ENCODE measurements at places on chromosomes 2 and 18. TPM values are rescaled to one million over a fixed set of nuclear protein-coding genes. Genes with fewer than 3 reads are reported as not detected.

GRCh38 chr2:192328297-192328696 lies 133.6 kb upstream of the TMEFF2 start:
- no peak for DNase-seq

- no peak for DNase-seq
These were observed 8.0 kb downstream of the AGFG1 start for GRCh38 chr2:227479865-227480475.

DNA sequence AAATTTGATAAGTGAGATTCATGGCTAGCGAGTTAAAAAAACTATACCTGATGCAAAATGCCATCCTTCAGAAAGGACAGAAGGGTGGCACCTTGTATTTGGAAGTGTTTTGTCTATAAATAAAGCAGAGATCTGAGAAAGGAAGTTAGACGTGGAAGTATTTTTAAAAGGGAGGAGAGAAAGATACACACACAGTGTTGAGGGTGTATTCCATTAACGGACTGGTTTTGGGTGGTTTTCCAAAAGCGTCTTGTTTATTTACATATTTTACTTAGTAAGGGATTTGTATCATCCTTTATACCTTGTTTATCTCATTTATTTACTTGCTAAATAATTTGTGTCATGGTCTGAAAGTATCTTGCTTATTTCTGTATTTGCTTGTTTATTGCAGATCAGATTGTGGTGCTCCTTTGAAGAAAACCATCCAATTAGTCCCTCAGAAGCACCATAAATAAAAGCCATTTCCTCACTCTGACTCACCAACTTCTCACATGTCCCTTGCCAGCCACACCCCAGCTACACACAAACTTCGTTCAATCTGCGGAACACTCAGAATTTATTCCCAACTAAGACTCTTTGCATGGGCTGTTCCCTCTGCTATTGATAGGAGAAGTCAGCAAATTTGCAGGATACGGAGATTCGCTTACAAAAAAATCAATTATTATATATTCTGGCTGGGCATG lies 90.8 kb downstream of the FAM124B start:
- DNase-seq: no peak

DNA sequence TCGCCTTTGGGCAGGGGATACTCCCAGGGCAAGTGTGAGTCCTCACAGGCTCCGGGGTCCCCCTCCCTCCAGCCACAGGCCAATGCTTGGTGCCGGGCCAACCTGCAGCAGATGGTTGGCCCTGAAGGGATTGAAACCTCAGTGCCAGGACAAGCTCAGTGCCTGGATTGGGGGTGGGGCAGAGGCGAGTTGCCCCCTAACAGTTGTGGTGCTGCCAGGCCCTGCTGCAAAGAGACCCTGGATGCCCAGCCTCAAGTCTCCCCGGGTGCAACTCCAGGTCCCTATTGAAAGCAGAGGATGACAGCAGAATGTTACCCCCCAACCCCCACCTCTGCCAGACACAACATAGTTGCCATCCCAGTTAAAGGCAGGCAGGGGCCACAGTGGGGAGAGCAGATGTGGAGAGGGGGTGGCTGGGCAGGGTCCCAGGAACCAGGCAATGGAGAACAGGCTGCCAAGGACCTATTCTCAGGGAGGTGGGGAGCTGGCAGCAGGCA lies 9.5 kb upstream of the RNF103 start:
- DNase-seq: no peak

DNA sequence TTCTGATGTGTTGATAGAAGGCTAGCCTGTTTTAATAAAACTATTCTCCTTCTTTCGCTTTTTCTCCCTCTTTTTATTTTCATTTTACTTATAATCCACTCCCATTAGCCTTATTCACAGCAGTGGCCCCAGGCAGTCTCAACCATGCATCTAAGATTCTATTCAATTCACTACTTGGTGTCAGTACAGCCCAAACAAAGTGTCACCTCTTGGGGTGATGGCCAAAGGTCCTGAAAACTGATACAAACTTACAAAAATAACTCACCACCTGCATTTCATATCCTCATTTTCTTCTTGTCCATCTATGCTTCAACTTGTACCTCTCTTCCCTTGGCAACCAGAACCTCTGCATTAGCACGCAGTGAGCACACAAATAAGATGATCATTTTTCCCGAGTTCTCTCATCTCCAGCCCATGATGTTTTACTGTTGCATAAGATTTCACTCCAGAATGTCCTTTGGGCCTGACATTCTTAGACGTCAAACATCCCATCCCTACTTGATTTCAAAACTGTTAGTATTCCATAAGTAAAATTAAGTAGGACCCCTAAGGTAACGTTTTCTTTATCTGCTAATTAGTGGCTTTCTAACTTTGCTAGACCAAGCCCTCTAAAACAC lies 559.3 kb upstream of the TNP1 start:
- DNase-seq: no peak

DNA sequence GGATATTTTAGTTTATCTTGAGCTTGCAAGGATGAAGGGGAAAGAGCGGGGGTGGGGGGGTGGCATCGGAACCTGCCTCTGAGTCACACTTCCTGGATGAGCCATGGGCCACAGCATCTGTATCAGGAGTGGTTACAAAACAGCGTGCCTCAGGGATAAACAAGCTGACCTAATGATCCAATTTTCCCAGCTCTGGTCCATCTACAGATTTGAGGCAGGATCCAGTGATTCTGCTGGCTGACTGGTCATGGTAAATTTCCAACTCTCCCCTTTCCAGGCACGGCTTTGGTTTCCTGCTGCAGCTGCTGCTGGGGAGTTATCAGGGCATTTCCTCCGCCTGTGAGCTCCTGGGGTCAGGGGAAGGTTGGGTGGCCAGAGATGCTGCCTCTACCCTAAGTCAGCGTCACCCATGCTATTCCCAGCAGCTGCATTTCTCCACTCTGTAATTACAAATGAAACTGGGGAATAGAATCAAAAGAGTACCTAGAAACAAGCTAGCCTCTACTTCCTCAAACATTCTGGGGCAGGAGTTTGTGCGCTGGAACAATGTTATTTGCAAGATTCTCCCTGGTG lies 4.7 kb upstream of the HPCAL1 start:
- DNase-seq: peak; percentile 79

DNA sequence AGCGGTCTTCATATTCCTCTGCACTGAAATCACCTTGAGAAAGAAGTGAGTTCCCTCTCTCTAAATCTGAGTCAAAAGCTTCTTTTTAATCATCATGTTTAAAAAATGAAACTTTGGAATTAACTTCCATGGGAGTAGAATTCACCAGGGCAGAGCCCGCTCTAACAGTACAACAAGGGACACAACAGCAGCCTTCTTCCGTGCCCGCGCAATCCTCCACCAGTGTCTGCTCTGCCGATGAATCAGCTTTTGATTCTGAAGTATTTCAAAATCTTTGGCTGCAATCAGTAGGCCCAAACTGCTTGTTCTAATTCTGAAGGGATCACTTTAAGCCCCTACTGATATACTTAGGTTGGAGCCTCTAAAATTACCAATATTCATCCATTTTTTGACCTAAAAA lies 76.9 kb downstream of the USP40 start:
- DNase-seq: peak; percentile 42

DNA sequence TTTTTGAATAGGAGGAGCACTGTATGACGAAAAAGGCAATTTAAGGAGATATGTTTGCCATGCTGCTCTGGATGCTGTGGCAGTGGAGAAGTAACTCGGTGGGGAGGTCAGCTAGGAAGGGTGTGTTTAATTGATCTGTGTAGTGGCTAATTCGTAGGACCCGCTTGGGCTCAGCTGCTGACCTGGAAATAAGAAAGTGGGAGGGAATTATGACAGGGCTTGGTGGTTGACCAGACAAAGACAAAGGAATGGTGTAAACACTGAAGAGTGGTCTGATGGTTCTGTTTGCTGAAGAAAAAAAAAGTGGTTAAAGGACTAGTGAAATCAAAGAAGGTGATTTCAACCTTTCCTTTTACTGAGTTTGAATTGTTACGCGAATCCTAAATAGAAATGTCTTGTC lies 146.0 kb downstream of the MAP4K4 start:
- DNase-seq: no peak

Gene NETO1
- 34.2 TPM for total RNA-seq

Gene MERTK
- 0.07 TPM for total RNA-seq

Gene PROM2
- 40.7 TPM for total RNA-seq

Gene UPP2
- not detected for total RNA-seq
